Camera-type eye (tissue), 1 donor: ENCODE measurements at places on chromosomes 5 and 9. TPM values are rescaled to one million over a fixed set of nuclear protein-coding genes. Genes with fewer than 3 reads are reported as not detected.

Gene ECM2
- 29.1 TPM for total RNA-seq

Gene KCTD16
- 8.7 TPM for total RNA-seq

Gene SIT1
- not detected for total RNA-seq

Gene DRD1
- total RNA-seq: 6.8 TPM

Gene DIAPH1
- 28.9 TPM for total RNA-seq

Gene NR5A1
- total RNA-seq: not detected

Gene IL31RA
- 1.0 TPM for total RNA-seq

Gene KLF9
- total RNA-seq: 20.8 TPM

Gene NUTM2F
- not detected for total RNA-seq

Gene ZBTB5
- 31.8 TPM for total RNA-seq

Gene PAEP
- total RNA-seq: not detected

Gene EFNA5
- total RNA-seq: 32.2 TPM

Gene CNOT6
- total RNA-seq: 75.6 TPM

Gene TRIP13
- 3.1 TPM for total RNA-seq

Gene FAM193B
- 49.9 TPM for total RNA-seq

Gene GOLPH3
- 62.5 TPM for total RNA-seq

Gene ZNF608
- total RNA-seq: 144 TPM

Gene PRRX2
- total RNA-seq: 7.9 TPM

Gene TLX3
- total RNA-seq: not detected

Gene SLC36A3
- not detected for total RNA-seq

Gene SPATA31C1
- total RNA-seq: not detected

Gene ITGA1
- 51.3 TPM for total RNA-seq

Gene PITX1
- total RNA-seq: 31.1 TPM

Gene DMRT3
- 0.22 TPM for total RNA-seq

Gene STARD4
- 36.1 TPM for total RNA-seq

Gene CORO2A
- total RNA-seq: 5.3 TPM

Gene XRCC4
- 12.9 TPM for total RNA-seq

Gene PCDHGA7
- total RNA-seq: 11.2 TPM

Gene KIF27
- 26.2 TPM for total RNA-seq

Gene ISOC1
- 67.3 TPM for total RNA-seq

Gene RGS7BP
- total RNA-seq: 3.8 TPM
